ENCODE measurements at places on chromosomes 2 and 18.

DNA sequence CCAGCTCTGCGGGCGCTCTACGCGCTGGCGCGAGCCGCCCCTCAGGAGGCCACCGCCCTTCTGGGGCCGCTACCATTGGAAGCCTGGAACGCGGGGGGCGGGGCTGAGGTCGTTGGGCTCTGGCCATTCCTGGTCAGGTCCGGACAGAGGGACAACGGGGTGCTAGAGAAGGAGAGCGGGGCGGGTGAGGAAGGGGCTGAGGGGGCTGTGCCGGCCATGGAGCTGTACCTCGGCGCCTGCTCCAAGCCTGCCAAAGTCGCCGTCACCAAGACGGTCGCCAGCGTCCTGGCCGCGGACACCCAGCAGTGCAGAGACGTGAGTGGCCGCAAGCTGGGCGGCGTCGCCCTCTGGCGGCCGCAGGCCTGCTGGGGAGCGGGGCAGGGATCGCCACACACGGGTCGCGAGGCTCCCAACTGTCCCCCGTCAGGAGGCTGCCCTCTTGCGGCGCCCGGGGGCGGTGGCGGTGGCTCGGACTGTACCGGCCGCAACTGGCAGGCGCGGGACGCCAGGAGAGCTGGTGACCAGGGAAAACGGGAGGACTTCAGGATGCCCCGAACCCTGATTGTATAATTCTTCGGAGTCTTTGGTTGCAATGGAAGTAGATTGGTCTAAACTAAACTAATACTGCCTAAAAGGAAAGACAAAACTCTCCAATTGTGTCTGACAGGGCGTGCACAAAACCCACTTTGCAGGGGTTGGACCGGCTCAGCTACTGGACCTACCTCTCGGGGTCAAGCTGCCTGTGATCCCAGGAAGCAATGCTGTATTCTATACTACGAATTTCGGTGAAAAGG lies at the start of gene FSIP2:
Gene FSIP2, plus strand, starts transcription at position 126 of the 794 bp plus-strand sequence. Its CDS starts 91 bp downstream, at position 217.
- DNase-seq, result peak; percentile 46

DNA sequence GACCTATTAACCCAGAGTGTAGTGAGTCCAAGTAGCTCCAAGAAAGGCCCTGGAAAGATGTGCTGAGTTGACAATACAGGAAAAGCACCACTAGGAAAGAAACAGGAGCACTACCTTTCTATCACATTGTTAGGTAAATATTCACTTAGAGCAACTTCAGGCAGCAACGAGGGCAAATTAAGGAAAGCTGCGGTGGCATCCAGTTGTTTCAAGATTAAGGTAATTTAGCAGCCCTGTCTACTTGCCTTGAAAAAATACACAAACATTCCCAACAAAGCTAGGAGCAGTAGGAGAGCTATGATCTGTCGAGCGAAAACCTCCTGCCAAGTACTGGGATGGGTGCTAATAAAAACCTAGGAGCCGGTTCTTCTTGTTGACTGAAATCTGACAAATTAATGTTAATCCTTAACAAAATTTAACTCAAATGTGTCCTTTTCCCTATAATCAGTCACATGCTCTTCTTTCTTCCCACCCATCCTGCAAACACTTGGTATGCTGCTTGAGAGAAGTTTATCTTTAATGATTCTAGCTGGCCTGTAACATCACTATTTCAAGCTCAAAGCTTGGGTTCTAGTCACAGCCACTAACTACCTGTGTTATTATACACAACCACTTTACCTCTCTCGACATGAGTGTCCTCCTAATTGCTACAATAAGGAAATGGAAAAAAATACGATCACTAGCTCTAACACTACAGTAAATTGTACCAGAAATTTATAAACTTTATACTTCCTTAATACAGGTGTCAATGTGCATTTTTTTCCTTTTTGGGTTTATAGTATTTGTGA lies 2.0 kb downstream of the ACAA2 start:
- no peak for DNase-seq

DNA sequence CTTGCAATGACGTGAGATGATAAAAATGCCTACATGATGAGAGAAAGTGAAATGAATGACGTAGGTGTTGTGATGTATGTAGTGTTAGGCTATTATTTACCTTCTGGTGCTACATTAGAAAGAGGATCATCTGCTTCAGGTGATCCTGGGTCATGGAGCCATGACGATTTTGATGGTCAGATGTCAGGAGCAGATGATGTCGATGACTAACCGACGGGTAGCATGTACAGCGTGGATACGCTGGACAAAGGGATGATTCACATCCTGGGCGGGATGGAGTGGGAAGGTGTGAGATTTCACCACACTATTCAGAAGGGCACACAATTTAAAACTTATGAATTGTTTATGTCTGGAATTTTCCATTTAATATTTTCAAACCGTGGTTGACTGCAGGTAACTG lies 43.5 kb upstream of the ACVR1C start:
- no peak for DNase-seq

- no peak for DNase-seq
These were observed 53.1 kb downstream of the MTCL1 start for GRCh38 chr18:8758466-8758865.

GRCh38 chr2:73998451-73998850 lies 13.7 kb downstream of the TET3 start:
- DNase-seq, result no peak

GRCh38 chr18:44130376-44130942 lies 550.2 kb upstream of the SETBP1 start:
- DNase-seq, result peak; percentile 10

DNA sequence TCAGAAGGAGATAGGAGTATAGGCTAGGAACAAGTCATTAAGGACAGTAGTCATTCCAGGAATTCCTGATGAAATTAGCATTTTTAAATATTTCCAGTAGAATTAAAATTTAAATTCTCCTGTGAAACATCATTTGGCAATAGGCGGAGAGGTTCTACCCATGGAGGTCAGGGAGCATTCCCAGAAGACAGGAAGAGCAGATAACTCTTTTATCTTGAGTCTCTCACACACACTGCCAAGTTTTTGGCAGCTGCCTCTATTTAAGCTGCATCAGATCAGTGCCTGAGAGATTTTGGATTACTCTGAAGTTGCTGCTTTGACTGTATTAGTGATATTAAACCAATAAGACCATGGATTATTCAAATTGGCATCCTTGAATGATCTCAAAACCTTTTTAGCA lies 714.7 kb downstream of the EPHA4 start:
- no peak for DNase-seq

GRCh38 chr2:30666266-30666874 lies 140.9 kb downstream of the CAPN13 start:
- no peak for DNase-seq

DNA sequence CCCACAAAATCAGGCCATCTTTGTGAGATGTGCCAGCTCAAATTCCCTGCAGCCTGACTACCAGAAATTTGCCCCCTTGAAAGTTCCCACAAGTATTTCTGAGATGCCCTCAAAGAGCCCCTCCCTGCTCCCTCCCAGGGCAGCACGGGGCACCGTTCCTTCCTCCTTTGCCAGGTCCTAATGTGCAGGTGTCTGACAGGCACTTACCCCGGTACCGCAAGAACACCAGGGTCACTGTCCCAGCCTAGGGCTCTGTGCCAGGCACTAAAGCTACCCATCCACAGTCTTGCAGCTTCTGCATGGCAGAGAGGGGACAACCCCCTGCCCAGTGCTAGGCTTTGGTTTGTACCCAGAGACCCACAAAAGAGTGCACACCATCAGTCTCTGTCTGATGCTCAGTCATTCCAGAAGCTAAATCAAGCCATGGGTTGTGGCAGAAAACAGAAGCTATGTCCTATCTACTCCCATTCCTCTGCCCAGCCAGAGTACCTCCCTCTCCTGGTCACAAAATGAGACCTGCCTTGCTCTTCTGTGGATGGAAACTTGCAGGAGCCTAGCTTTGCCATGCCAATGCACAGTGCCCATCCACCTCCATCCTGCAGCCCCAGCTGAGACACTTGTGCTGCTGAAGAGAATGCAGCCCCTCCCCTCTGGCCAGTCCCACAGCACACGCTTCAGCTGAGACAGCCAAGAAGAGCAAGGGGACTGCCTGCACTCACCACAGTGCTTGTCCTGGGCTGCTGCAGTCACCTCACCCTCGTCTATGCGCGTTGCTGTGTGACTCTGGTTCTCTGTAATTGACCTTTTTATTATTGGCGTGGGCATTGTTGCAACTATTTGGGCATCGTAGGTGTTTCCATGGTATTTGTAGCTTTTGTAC lies 48.7 kb downstream of the INPP5D start:
- no peak for DNase-seq

DNA sequence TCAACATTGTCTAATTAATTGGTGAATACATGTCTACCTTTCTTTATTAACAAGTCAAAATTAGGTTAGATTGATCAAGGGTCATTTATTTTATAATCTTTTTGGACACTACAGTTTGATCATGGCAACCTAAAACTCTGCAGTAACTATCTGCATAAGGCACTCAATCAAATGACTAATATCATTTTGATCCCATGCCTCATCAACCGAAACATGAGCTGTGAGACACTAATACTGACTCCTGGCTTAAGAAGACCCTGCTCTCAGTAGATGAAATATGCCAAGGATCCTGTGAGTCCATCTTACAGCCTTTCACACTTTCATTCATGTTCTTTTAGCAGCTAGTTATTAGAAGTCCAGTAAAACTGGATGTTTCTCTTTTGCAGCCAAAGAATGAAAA lies 169.4 kb upstream of the CAVIN2 start:
- DNase-seq, result no peak

- DNase-seq, result no peak
These were observed 499.9 kb upstream of the SPHKAP start for GRCh38 chr2:228681426-228681825.

DNA sequence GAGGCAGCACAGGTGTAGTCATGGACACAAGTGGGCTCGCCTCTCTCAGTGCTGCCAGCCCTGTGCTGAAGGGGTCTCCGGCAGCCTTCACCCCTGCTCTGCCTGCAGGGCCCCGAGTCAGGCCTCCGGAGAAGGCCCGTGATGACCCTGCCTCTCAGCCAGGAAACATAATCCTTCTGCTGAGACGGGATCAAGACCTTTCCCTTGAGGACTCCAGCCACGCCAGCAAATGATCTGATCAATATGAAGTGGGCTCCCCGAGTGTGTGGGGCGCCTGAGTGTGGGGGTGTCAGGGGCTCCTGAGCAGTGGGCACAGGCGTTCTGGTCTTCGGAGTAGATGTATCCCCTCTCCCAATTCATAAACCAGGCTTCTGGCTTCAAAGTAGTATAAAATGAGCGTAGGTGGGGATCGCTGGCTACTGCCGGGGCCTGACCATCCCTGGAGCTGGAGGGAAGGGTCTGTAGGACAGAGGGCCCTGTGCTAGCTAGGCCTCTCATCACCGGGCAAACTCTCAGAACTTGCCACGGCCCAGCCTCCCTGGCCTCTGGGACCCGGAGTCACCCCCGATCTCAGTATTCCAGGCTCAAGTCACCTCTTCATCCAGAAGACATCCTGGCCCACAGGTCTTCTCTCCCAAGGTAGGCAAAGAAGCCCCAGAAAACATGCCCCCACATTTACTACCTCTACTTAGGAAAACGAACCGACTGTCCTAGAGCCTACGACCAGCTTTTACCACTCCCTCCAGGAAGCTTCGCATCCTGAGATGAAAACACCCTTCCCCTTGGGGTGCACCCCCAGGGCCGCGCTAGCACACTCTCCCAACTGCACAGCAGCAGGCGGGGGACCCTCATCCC lies 33.6 kb downstream of the CRACDL start:
- DNase-seq, result no peak

DNA sequence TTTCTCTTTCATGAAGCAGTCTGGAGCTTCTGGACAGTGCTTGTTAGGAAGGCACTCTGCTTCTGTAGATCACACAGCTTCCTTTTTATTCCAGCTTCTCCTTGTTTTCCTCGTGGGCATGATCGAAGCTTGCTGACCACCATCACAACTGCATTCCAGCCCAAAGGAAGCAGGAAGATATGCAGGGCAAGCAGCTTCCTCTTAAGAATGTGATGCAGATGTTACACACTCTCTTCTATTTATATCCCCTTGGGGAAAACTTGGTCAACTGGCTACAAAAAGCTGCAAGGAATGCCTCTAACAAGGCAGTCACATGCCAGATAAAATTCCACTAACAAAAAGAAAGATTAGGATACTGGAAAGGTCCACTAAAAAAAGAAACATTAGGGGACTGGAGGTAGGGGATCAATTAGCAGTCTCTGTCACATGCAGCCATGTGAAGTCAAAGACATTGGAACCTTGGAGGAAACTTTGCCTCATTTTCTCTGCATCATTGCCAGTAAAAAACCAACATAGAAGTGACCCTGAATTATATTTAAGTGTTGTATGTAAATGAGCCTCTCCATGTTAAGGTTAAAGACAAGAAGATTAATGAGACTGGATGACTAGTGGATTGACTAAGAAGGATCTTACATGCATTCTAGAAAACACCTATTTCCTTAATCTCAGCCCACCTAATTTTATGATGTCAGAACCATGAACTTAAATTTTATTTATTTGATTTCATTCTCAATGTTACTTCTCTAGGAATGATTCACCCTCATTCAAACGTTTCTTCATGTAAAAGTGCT lies 98.3 kb downstream of the NAB1 start:
- no peak for DNase-seq

DNA sequence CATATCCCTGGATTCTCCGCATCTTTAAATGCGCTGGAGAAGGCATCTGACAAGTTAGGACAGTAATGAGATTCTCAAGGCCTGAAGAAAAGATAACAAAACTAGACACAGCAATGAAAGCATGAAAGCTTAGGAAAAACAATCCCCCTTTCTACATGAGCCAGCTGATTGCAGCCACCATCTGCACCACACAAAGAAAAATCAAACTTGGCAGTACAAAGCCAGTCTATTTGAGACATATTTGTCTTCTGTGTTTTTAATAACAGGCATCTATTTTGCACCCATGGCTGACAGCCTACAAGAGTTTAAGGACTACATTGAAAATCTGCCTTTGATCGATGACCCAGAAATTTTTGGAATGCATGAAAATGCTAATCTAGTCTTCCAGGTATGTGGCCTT lies 83.6 kb downstream of the TRABD2A start:
- DNase-seq, result no peak

DNA sequence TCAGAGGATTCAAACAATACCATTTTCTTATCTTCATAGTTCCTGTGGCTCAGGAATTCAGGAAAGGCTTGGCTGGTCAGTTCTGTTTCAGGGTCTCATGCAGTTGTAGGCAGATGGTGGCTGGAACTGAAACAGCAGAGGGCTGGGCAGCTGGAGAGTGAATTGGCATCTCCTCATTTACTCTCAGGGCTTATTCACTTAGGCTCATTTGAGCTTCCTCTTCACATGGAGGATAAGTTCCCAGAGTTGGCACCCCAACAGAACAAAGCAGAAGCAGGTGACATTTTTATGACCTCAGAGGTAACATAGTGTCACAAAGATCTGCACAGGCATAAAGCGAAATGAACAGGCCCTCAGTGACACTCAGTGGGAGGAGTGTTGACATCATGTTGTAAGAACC lies 66.1 kb downstream of the RBBP8 start:
- DNase-seq, result no peak

GRCh38 chr2:146814971-146815370 lies 1029.9 kb upstream of the ACVR2A start:
- no peak for DNase-seq
